ENCODE measurements at places on chromosomes 6 and 20. TPM values are rescaled to one million over a fixed set of nuclear protein-coding genes. Genes with fewer than 3 reads are reported as not detected.

DNA sequence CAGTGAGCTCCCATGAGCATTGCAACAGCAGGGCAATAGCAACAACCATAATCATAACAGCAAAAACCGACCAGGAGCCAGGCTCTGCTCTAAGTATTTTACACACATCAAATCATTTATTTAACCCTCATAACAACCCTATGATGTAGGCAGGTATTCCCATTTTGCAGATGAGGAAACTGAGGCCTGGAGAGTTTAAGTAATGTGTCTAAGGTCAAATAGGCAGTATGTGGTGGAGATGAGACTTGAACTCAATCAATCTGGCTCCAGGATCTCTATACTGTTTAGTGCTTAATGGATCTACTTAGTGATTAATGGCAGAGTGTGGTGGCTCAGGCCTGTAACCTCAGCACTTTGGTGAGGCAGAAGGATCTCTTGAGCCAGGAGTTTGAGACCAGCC is 3.4 kb downstream of the TMEM151B start:
- DNase-seq, result no peak

GRCh38 chr20:5222919-5223634 is 93.7 kb downstream of the PROKR2 start:
- peak; percentile 66 for DNase-seq

ZC3H12D gene
- total RNA-seq, result 1.6 TPM

DDO gene
- 1.3 TPM for total RNA-seq

MAS1 gene
- not detected for total RNA-seq

SALL4 gene
- 2.6 TPM for total RNA-seq
